Right renal pelvis (tissue), 4 donors: ENCODE measurements at places on chromosomes 7 and 10.

DNA sequence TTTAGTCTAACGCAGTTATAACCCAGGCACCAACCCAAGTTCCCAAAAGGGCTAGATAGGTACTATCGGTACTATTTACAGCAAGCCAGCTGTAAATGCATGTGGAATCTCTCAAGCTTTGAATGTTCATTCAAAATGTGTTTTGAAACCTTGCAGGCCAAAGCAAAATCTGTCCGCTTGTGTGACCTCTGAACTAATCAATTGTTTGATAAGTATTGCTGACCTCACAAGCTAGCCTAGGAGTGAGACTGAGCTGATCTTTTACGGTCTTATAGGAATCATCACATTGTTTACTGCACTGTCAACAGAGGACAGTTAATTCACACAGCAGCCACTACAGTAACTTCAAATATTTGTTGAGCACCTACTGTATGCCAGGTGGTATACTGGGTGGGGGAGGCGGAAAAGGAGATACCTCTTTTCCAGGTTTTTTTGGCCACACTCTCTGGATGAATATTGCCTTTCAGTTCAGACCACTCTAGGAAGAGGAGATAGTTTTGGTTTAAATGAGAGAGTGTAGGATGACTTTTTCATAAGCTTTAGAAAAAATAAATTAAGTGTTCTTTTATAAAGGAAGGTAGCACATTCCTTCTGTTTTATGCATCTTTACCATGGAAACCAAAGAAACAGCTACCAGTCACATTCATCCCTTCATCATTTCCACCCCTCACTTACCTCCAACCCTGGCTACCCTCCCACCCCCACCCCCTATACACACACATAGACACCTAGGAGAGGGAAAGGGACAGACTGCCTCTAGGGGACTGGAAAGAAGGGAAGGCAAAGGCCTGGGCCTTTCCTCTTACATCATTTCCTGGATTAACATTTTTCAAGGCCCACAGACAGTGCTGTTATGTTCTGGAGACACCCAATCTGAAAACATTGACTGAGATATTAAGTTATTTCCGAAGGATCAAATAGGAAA, 2.4 kb downstream of the PAPSS2 start:
- DNase-seq: no peak

DNA sequence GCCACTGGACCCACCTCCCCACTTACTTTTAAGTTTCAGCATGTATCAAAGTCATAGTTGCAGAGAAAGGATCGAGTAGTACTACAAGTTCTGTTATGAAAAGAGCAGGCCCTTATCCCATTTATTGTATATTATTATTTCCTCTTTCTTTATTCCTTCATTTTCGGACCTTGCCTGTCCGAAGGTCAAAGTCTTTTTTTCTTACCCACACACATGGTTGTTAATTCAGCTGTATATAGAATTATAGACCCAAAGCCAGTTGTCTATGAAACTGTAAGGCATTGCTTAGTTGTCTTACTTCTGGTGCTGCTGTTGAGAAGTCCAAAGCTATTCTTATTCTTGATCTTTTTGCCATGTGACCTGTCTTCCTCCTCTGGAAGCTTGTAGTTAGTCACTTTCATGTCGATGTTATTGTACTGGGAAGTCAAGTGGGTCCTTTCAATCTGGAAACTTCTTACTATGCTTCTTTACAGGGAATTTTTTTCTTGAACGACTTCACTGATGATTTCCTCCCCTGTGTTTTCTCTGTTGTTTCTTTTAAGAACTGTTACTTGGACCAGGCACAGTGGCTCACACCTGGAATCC, 8.3 kb downstream of the NUDT5 start:
- no peak for DNase-seq

- no peak for DNase-seq
Observed at GRCh38 chr10:112307358-112308124, 24.3 kb downstream of the TECTB start.

DNA sequence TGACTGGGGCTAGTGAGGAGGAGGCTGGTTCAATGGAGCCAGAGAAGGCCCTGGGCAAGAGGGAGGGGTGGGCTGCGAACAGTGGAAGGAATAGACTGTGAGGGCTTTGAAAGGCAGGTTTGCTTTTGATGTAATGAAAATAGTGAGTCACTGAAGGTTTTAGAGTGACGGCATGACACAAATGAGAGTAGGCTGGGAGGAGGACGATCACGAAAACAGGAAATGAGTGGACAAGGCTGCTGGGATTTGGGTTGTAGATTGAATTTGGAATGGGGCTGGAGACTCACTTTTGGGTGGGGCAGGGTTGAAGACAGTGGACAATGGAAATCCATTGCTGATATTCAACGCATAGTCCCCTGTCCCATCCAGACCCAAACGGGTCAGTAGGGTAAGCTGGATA, 139.6 kb downstream of the CDH23 start:
- no peak for DNase-seq

- no peak for DNase-seq
Observed at GRCh38 chr10:33328253-33328652, 6.2 kb downstream of the NRP1 start.

DNA sequence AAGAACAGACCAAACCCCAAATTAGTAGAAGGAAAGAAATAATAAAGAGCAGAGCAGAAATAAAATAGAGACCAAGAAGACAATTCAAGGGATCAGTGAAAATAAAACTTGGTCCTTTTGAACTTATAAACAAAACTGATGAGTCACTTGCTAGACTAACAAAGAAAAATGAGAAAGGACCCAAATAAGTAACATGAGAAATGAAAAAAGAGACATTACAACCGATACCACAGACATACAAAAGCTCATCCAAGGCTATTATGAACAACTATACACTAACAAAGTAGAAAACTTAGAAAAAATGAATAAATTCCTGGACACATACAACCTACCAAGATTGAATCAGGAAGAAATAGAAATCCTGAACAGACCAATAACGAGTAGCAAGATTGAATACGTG, 414.5 kb downstream of the HTR7 start:
- no peak for DNase-seq

DNA sequence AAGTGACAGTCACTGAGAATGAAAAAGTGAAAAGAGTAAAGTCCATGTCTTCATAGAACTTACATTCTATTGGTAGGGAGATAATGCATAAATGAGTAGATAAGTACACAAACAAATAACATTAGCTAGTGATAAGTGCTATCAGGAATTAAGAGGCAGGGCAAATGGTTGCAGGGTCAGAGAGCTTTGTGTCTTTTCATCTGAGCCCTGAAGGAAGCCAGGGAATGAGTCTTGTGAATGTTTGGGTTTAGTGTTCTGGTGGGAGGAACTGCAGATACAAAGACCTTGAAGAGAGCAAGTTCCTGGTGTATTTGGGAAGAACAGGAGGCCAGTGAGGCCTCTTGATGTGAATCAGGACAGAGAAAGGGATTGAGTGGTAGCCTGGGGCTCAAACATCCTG, 183.8 kb downstream of the CTTNBP2 start:
- DNase-seq: no peak

DNA sequence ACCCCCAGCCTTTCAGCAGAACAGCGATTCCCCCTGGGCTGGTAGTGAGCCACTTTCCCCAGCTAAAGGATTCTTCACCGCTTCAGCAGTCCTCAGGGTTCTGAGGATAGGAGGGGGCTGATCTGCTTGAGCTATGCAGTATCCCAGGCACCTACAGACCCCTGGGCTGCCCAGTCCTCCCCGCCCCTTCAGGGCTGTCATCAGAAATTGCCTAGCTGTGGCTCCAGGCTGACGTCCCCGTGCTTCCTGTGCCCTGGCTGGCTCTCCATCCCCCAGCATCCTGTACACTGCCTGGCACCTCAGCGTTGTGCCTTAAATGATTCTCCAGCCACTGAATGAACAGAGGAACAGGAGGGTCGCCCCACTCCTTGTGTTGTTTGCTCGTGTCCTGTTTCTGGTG, 38.4 kb upstream of the CDH23 start:
- no peak for DNase-seq

- no peak for DNase-seq
Observed at GRCh38 chr10:124693396-124693795, 50.8 kb downstream of the FAM53B start.

DNA sequence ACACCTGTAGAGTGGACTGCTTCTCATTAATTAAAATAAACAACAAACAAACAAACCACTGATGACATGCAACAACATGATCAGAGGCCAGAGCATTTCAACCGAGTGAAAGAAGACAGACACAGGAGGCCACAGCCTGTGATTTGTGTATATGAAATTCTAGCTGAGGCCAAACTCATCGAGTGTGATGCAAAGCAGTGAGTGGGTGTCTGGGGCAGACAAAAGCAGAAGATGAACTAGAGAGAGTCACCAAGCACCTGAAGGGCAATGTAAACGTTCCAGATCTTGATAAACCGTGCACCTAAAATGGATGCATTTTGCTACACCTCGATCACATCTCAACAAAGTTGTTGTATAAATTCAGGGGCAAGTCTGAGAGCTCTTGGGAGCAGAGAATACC, 108.4 kb downstream of the KLF6 start:
- no peak for DNase-seq

GRCh38 chr7:143016996-143017395, 9.9 kb downstream of the OR9A2 start:
- DNase-seq: no peak
